Astrocyte (in vitro differentiated cells and primary cell): ENCODE measurements at places on chromosomes 7 and 10.
A peak's percentile ranks its signal among the peaks of the same experiment; 100 is the strongest.

- no peak for DNase-seq
Measured at GRCh38 chr7:118349604-118350003, 125.1 kb downstream of the ANKRD7 start.

GRCh38 chr7:127332880-127333279, 59.6 kb downstream of the ZNF800 start:
- no peak for DNase-seq

- DNase-seq: peak; percentile 96
Measured at GRCh38 chr10:53314876-53315275, 542.3 kb upstream of the MBL2 start.

DNA sequence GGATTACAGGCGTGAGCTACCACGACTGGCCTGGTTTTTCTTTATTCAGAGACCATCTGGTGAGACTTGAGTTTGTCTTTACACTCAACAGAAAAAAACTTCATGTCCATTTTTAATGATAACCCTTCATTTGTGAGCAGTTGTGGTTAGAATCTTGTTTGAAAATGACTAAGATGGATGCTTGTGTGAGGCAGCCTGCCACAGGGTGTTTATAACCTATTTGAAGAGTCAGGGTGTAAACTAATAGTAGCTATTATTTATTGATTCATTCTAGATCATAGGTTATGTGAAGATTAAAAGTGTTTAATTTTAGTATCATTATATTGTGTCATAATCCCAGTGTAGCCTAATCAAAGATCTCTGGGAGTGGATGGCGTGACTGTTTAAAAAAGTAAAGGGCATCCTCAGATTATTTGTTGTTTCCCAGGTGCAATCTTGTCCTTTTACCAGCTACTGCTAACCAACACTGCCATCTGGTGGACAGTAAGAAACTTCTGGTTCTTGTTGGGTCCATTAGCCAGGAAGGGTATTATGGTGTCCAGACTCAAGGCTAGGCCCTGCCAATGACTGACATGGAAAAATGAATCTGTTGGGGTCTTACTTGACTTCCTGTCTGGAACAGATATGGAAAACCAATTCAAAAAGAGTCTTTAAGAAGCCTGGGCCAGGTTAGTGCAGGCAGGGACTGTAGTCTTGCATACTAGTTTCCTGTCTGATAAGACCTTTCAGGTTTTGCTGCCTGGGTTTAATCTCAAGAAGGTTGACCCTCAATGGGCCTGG, 24.9 kb downstream of the NRBF2 start:
- DNase-seq: peak; percentile 86

GRCh38 chr7:15753887-15754579, 67.5 kb upstream of the MEOX2 start:
- peak; percentile 56 for DNase-seq

- no peak for DNase-seq
Measured at GRCh38 chr7:130377178-130377577, 3.1 kb upstream of the CPA1 start.

GRCh38 chr7:108449521-108449920, 6.7 kb downstream of the NRCAM start:
- no peak for DNase-seq

GRCh38 chr10:91610444-91610843, 22.4 kb downstream of the PPP1R3C start:
- DNase-seq: no peak

- peak; percentile 87 for DNase-seq
Measured at GRCh38 chr10:33215154-33215553, 119.3 kb downstream of the NRP1 start.

DNA sequence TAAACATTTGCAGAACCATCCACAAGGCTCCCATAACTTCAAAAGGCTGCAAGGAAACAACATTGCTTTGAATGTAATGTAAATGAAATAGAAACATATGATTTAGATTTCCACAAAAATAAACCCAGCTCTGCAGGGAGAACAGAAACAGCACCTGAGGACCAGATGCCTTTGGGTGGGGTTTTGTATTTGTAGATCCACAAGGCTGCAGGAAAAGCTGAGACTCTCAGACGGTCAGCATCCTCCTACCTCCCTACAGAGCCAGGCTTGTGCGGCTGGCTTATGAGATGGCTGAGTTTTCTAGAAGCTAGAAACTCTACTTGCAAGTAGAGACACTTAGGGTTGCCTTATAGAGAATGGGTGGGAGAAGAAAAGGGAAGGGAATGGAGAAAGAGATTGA, 49.8 kb downstream of the FAM107B start:
- DNase-seq: no peak

DNA sequence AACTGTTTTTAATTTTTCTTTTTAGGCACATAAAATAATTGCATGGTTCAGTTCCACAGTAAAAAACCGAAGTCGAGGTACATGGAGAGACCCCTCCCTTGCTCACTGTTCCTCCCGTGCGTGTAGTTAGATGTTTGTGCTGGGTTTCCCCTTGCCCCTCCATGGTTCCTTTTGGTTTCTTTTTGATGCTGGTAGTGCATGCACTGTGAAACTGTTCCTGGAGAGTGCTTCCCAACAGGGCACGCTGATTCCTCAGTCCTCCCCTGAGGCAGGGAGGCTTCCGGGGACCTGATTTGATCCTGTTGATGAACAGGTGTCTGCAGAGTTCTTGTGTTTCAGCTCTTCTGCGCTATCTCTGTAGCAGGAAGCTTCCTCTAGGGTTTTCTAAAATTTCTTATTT, 69.5 kb downstream of the ADCY1 start:
- DNase-seq: no peak

DNA sequence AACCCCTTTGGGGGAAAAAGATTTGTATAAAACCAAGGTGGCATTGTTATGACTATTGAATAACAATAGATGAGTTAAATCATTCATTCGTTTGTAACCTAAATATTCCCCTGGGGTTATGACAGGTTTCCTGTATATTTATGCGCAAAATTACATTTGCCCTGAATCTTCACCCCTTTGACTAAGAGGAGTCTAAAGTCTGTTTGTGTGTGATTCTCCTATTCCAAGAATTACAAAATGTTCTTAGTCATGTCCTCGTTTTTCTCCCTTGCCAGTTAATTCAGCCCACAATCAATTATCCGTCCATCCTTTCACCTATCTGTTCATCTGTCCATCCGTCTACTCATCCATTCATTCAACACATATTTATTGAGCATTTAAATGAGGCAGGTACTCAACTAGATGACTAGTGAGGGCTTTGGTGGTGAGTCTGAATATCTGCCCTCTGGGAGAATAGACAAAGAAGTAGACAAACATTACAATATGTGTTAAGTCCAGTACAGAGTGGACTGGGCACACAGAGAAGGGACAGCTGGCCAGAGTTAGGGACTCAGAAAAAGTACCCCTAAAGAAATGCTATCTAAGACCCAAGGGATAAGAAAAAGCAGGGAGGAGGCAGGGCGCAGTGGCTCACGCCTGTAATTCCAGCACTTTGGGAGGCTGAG, 35.6 kb upstream of the TCF7L2 start:
- DNase-seq: no peak

GRCh38 chr10:121675344-121675743, 77.1 kb upstream of the FGFR2 start:
- no peak for DNase-seq

DNA sequence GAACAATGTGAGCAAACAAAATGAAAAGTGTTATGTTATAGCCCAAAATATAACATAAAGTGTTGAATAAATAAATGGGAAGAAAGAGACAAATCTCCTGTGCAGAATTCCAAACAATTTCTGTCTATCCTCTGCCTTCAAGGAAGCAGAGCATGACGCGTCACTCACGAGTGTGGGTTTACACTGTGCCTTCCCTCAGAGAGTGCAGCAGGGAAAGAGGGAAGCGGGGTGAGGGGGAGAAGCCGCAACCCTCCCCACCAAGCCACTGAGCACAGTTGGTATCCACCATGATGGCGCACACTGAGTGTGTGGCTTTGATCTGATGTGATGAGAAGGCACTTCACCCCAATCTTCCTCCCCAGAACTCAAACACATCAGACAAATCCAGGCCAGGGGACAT, 74.8 kb downstream of the PTPRN2 start:
- DNase-seq: no peak

GRCh38 chr7:14055813-14056212, 66.3 kb upstream of the ETV1 start:
- no peak for DNase-seq

GRCh38 chr7:127678337-127678736, 26.3 kb downstream of the SND1 start:
- peak; percentile 63 for DNase-seq

DNA sequence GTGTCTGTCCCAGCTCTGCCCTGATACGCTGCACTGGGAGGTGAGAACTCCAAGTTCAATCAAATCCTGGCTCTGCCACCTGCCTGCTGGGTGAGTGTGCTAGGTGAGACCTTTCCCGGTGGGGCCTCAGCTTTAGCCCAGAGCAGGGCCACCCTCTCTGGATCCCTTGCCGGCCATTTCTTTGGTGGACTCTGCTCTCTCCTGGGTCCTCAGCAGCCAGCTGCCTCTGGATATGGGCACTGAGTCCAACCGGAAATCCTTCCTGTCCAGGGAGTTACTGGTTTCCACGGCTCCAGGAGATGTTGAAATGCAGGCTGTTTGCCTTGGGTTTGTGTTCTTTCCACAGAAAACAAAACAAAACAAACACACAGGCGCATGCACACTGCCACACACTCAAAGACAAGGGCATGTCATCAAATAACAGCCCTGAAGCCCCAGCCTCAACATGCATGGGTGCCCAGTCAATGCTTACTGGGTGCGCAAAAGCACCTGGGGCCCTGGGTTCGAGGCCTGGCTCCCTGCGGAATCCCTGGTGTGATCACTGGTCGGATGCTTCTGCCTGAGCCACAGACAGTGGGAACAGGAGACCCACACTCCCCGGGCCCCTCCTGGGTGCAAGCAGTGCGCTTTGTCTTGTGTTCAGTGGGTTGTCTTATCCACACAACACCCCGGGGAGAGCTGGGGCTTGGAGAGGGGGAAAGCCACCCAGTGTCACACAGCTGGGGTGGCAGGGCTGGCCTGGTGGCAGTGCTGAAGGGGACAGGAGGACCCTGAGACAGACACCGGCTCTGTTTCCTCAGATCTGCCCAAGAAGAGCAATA, 33.1 kb downstream of the PPIF start:
- DNase-seq: no peak

GRCh38 chr10:5545426-5545777, 20.6 kb downstream of the CALML3 start:
- DNase-seq: no peak

- DNase-seq: no peak
Measured at GRCh38 chr7:128171-129080, 63.9 kb upstream of the FAM20C start.

DNA sequence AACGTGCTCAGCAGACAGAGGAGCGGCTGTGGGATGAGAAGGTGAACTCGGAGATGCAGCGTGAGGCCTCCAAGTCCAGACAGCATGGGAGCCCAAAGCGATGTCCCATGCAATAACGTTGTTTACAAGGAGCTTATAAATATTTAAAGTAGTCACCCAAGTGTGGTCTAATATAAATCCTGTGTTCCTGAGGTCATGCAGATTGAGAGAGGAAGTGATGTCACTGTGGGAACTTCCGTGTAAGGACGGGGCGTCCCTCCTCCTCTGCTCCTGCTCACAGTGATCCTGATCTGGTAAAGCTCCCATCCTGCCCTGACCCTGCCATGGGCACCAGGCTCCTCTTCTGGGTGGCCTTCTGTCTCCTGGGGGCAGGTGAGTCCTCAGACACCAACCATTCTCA, 94.7 kb upstream of the PRSS58 start:
- DNase-seq: no peak

DNA sequence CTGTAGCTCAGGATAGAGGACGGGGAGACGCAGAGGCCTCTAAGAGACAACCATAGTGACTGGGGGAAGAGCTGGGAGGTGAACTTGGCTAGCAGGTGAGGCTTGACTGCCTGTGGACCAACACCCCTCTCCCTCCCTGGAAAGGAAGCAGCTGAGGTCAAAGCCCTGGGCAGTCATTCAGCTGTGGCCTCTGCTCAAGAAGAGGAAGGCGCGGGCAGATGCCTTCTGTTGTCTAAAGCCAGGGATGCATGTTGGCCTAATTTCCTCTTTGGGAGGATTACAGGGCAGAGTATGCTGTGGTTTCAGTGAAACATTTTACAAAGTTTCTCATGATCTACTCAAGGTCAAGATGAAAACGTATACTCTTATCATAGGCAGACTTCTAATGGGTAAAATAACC, 327.1 kb downstream of the PRPF18 start:
- no peak for DNase-seq

GRCh38 chr10:8174762-8175161, 120.3 kb downstream of the GATA3 start:
- no peak for DNase-seq

- DNase-seq: no peak
Measured at GRCh38 chr10:129778571-129778970, 185.5 kb downstream of the EBF3 start.

DNA sequence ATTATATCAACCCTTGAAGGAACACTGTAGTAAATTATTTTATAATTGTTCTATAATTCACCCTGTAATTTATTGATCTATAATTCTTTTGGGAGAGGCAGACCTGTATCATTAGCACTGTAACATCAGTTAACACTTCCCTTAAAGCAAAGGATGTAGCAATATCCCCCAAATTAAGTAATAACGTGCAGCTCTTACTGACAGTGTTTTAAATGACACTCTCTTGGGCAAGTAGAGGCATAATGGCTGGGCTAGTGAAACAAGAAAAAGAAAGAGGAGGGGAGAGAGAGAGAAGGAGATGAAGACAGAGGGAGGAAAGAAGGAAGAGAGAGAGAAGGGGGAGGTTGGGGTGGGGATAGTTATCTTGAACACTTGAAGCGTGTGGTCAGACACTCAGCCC, 161.0 kb upstream of the RNF32 start:
- DNase-seq: no peak

DNA sequence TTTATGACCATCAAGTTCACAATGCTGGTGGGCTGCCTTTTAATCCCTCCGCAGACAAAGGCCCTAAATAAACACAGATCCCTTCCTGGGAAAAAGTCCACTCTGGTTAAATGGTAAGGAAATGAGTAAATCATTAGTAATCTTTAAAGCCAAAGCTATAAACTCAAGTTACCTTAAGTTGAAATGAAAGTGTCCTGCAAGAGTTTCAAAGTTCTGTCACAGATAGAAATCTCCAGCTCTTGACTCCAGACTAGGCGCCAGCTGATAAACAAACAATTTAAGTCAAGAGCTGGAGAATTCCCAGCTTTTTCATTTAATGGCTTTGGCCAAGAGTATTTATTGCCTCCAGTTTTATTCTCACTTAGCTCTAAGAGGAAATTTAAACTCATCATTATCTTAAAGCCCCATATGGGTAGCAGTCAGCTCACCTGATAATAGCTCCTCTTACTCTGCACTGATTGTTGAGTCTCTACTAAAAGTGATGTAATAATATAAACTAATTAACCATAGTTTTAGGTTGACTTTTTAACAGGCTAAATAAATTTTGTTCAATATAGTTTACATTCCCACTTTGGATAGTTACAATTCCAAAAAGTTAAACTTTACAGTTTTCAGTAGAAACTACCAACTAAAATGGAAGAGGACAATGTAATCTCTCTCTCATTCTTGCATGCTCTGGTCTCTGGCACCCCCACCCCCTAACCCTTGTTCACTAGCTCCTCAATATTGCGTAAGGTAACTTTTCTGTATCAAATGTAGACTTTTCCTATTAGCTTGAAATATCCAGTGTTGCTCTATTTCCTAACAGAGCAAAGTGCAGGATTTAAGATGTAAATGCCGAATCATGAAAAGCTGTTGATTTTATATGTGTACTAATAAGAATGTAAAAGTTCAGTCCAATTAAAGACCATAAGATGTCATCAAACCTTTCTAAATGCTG, 56.1 kb downstream of the HIBADH start:
- DNase-seq: peak; percentile 85

- no peak for DNase-seq
Measured at GRCh38 chr7:116873619-116874018, 11.2 kb downstream of the CAPZA2 start.
